ENCODE measurements at places on chromosomes 4 and X.

DNA sequence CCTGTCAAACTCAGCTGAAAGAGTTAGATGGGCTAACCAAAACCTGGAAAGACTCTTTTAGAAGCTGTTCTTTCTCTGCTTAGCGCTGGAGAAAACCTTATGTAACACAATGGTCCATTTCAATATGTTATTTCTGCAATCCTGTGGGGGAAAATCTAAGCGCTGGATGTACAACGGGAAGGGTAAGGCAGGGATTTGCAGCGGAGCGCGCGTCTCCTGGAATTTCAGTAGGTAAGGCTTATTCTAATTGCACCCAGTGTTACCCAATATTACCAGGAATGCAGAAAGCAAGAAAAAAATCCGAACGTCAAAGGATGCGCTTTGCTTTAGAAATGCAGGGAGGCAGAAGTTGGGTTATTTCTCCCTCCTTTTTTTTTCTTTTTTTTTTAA, 2.0 kb downstream of the HS3ST1 start:
- no peak for DNase-seq

DNA sequence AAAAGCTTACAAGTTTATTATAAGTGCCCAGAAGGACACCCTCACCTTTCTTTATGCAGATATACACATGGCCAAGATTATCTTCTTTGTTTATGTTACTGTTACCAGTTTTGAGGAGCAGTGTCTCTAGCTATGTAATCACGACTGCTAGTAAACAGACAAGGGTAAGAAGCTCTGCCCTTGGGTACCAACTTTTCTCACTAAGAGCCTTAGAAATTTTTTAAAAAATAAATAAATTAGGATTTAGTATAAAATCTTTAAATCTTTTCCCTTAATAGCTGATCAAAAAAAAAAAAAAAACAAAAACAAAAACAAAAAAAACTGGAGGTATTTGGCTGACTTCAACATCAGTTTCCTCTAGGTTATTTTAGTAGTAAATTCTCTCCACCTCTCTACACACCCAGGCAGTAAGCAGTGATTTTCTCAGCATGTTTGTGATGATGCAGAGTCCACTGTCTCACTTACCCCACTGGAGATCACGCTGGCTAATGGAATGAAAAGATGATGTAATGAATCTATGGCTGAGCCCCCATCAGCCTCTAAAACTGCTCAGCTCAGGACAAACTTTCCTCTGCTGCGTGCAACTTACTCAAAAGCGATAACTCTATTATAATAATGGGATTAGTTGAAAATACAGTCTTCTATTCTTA, 125.9 kb downstream of the FRYL start:
- no peak for DNase-seq

DNA sequence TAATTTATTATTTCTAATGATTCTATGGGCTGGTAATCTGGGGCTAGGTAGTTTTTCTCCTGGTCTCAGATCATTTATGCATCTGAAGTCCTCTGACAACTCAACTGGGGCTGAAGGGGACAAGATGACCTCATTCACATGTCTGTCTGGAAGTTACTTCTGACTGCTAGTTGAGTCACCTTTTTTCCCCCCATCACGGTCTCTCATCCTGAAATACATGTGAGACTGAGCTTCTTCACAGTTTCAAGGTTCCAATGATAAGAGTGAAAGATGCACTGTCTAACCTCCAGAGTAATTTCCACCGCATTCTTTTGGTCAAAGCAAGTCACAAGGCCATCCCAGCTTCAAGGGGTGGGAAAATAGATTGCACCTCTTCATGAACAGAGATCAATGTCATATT, 356.7 kb upstream of the RPS6KA3 start:
- no peak for DNase-seq

- DNase-seq, result no peak
Observed at GRCh38 chr4:2250357-2251072, 8.6 kb upstream of the HAUS3 start.

GRCh38 chr4:57219431-57219830, 109.2 kb upstream of the IGFBP7 start:
- no peak for DNase-seq

GRCh38 chrX:26574234-26574633, 358.3 kb downstream of the MAGEB5 start:
- no peak for DNase-seq

- no peak for DNase-seq
Observed at GRCh38 chrX:12488771-12489170, 302.4 kb upstream of the PRPS2 start.

GRCh38 chr4:41120297-41121217, 93.8 kb downstream of the APBB2 start:
- DNase-seq, result no peak

GRCh38 chrX:155052738-155053498, 18.0 kb downstream of the CMC4 start:
- no peak for DNase-seq

DNA sequence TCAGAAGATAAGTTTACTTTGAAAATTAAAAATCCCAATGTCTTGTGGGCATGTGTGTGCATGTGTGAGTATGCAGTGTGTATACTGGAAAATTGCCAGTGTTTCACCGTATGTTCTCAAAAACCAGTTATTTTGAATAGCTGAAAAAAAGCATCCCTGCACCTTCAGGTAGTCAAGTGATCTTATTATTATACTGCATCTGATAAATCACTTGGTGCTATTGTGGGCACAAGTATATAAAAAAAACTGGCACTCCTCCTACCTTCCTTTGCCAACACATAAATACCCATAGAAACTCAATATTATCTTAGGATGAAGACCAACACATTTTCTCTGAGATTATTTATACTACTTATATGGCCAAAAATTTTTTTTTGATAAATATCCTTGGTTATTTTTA, 91.5 kb upstream of the MAP9 start:
- DNase-seq, result no peak

DNA sequence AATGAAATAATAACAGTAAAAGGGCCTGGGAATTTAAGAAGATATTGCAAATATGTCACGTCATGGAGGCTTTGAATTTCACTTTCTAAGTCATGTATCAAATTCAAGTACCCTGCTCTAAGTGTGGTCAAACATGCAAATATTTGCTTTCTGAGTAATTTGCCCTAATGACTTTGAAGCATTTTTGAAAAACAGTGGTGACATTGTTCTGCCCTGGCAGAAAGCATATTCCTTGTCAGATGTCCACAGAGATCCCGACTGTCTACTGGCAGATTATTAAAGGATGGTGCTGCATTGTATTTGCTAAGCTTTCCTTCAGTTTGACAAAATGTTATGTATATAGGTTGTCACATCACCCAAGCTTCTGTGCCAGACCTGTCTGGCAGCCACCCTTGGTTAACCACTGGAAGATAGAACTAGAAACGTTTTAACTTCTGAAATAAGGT, 92.5 kb downstream of the ANK2 start:
- DNase-seq, result peak; percentile 18

GRCh38 chr4:7753931-7754465, 185.7 kb downstream of the AFAP1 start:
- DNase-seq, result no peak

GRCh38 chr4:10671366-10671765, 13.2 kb downstream of the CLNK start:
- DNase-seq, result no peak

- DNase-seq, result no peak
Observed at GRCh38 chrX:153573984-153574383, 25.0 kb downstream of the CCNQ start.

Data from NCI-H345 (cell line).